ENCODE measurements at places on chromosomes 12 and 14.

GRCh38 chr14:100312877-100313400 lies 6.7 kb upstream of the SLC25A29 start:
- no peak for DNase-seq

GRCh38 chr14:104507443-104507842 lies 72.1 kb upstream of the C14orf180 start:
- peak; percentile 12 for DNase-seq

GRCh38 chr12:52494518-52494917 lies 1.5 kb upstream of the KRT6A start:
- DNase-seq, result no peak

- DNase-seq, result no peak
Observed at GRCh38 chr12:106712768-106713167, 61.7 kb upstream of the RIC8B start.

GRCh38 chr12:12661086-12661856 lies 34.7 kb downstream of the GPR19 start:
- no peak for DNase-seq

GRCh38 chr14:80602946-80603345 lies 338.6 kb downstream of the CEP128 start:
- no peak for DNase-seq

GRCh38 chr14:56754921-56755320 lies 55.4 kb downstream of the OTX2 start:
- no peak for DNase-seq

DNA sequence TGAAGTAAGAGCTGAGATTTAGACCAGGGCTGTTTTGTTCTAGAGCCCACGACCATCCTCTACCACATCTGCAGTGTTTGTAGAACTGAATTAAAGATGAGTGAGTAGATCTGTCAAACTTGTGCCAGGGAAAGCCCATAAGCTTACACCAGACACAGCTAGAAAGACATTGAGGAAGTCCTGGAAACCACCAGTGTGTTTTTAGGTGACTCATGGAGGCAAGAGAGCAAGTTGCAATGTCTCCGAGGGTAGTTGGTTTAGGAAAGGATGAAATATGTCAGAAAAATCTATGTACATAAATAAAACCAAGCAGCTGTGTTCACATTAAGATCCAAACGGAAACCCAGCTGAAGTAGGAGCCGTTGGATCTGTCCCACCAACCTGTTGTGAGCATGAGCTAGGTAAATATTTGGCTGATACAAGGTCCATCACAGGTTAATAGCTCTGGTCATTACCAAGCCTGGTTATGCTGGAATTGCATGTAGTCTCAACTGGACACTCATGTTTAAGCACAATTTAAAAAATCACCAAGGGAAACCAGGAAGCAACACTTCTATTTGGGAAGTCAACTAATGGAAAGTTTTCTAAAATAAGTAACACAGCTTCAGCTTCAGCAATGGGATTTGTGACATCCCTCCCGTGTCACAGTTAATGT lies 49.9 kb upstream of the PLEKHG3 start:
- no peak for DNase-seq

GRCh38 chr12:49609059-49609874 lies 3.8 kb upstream of the FAM186B start:
- DNase-seq, result peak; percentile 45

- no peak for DNase-seq
Observed at GRCh38 chr14:80485764-80486163, 274.5 kb upstream of the DIO2 start.

GRCh38 chr12:114920771-114921554 lies 237.0 kb upstream of the TBX3 start:
- DNase-seq, result peak; percentile 12

DNA sequence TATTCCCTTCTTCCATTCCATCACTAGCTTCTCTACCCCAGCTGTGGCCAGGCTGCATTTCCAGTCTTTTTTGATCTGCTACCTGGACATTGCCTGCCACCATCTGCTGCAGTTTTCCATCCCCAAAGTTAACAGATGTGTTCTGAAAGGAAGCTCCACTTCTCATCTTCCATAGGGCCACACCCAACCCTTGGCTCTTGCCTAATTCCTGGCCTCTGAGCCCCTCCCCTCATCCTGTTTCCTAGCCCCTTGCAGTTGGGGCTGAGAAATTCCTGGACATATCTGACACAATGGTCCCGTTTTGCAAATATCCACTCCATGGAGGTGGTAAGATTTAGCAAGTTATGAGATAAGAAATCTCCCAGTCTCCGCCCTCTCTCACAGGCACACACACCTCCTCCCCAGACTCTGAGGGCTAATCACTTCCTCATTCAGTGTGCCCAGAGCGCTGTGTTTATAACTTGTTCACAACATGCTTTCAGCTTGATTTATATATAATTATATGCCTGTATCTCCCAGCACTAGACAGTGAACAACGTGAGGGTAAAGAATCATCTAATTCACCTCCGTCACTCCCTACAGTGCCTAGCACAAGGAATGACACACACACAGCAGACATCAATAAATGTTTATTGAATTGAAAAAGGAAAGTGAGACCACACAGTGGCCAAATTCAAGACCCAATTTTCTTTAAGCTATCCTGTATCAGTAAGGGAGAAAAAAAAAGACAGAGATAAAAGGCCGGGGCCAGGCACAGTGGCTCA lies 13.4 kb downstream of the SMUG1 start:
- no peak for DNase-seq

DNA sequence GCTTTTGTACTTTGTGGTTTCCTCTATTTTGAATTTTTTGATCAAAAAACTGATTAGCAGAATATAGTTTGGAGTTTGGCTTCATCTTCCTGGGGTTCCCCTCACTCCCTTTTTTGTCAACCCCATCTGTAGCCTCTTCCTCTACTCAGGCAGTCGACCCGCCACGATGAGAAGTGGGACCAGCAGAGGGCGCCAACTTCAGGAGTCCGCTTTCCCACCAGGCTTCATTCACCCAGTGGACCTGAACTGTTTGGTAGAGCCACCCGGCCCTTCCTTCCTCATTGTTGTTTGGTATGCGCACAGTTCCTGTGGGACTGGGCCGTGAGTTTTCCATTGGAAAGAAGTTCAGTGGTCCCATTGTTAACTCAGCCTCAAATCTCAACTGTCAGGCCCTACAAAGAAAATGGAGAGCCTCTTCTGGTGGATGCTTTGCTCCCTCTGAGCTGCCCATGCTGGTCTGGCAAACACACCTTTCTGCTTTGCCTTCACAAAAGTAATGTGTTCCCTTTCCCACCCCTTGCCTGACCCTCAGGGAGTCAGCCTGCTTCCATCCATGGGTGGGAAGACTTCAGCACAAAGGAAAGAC lies 21.7 kb downstream of the TMBIM6 start:
- DNase-seq, result peak; percentile 97

DNA sequence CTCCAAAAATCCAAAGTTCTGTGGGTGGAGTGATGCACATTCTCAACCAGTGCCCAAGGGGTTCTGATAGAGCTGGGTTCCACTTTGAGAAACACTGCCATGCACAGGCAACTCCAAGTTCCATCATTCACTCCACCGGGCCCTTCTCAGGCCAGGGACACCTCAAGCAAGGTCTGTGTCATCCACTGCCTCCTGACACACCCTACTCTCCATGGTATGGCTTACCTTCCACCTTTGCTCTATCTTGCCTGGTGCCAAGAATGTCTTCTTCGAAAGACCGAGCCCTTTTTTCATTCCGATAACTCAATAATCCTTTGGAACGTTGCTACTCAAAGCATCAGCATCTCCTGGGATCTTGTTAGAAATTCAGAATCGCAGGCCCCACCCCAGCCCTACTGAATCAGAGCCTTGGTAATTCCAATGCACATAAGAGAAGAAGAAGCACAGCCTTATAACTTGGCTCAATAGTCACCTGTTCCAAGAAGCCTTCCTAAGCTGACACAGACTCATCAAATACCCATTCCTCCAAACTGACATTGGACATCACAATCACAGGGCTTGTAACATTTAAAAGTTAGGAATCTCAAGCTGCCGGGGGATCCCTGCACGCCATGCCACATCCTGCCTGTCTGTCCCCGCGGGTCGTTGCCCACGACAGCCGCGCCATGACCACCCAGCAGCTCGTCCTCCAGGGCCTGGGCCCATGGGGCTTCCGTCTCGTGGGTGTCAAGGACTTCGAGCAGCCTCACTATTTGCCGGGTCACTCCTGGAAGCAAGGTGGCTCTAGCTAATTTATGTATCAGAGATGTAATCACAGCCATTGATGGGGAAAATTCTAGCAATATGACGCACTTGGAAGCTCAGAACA lies 66.4 kb downstream of the VCPKMT start:
- DNase-seq, result no peak

GRCh38 chr12:80272387-80272915 lies 171.6 kb upstream of the PTPRQ start:
- DNase-seq, result no peak
